DND-41 (cell line): ENCODE measurements at places on chromosomes 5 and 9.

- no peak for DNase-seq
Measured at GRCh38 chr5:87421307-87421706, 8.6 kb upstream of the CCNH start.

GRCh38 chr5:113299591-113299990 lies 135.2 kb downstream of the TSSK1B start:
- no peak for DNase-seq

GRCh38 chr5:157611571-157612476 lies 36.2 kb upstream of the ADAM19 start:
- DNase-seq, result no peak

GRCh38 chr5:96765043-96765442 lies 42.7 kb downstream of the ERAP1 start:
- no peak for DNase-seq

DNA sequence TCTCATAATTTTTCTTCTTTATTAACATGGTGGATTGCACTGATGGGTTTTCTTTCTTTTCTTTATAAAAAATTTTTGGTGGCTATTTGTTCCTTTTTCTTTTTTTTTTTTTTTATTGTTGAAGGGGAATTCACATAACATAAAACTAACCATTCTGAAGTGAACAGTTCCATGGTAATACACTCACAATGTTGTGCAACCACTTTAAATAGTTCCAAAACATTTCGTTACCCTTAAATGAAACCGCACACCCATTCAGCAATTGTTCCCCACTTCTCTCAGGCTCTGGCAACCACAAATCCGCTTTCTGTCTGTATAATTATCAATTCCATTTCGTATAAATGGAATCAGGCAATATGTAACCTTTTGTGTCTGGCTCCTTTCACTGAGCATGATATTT lies 11.7 kb upstream of the SETX start:
- DNase-seq, result no peak

DNA sequence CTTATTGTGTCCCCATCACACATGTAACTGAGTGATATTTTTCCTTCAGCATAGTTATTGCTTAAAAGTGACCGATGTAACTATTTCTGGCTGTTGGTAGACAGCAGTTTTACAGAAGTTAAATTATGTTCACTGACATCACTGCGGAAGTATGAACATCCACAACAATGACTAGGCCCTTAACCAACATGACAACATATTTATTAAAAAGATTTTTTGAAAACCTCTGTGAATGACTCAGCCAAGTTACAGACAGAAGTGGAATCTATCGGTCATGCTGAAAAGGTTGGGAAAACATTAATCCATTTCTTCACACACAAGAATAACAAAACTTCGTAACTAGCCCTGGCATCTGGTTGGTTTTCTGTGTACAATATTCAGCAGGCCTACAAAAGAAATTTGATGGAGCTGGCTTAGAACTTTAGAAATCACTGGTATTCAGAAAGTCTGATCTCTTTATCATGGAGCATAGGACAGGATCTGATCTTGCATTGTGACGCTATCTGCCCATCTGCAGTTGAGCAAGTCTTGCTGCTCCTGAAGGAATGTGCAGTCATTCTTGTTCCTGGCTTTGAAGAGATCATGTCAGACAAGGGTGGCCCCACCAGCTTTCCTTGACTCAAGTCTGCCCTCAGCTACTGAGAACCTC lies 6.5 kb downstream of the GLIS3 start:
- DNase-seq, result no peak

- DNase-seq, result no peak
Measured at GRCh38 chr9:38065369-38066075, 3.5 kb downstream of the SHB start.
